Stimulated activated CD8-positive, alpha-beta memory T cell treated with anti-CD3 and anti-CD28 coated beads, Interleukin-15, amount 100 ng/mL, for 24 hours (primary cell): ENCODE measurements at places on chromosomes 2 and 18.

DNA sequence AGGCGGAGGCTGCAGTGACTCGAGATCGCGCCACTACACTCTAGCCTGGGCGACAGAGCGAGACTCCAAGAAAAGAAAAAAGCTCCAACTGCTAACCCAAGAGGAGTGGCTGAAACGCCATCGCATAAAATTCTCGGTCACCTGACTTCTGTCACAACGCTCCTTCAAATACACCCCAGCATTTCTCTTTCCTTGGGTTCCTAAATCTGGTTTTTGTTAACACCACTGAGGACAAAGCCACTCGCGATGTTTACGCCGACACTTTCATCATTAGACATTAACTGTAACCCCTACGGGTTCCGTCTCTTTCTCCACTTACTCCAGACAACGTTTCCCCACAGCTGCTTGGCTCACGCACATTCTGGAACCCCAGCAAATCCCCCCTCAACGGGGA lies 679 bp downstream of the CLK1 start:
- DNase-seq, result no peak

DNA sequence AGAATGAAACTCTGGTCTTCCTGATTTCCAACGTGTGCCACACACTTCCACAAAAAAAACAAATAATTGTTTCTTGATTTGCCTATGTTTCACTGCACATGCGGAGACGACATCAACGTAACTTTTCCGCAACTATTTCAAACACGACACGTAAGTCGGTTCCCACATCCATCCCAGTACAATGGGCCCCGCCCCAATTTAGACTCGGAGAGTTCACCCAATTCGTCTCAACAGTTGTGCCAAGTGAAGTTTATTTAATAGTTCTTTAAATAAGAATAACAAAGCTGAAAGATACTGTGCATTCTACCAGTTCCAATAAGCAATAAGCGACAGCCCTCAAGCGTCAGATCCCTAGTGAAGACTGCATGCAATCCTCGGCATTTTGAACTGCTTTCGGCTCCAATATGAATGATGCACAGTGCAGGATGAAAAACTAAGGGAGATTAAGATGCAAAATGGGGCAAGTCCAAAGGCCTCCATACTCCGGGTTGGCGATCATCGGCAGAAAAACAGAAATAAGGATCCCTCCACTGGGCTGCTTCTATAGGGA lies 664 bp downstream of the CCT4 start:
- DNase-seq, result no peak

DNA sequence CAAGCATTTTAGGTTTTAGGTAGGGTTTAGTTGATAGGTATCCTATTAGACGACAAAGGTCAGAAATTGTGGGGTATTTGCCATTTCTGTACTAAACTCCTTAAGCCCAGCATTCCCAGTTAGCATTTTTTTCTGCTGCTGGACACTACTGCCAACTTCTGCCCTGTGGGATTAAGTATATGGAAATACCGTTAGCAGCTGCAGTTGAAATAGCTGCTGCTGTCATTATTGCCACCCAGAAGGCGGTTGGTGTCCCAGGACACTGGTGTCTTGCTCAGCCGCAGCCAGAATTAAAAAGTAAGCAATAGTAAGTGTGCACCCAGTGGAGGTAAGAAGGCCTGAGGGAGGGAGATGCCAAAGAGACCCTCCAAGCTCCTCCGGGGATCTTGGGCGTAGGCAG lies 1.9 kb upstream of the UXS1 start:
- no peak for DNase-seq

DNA sequence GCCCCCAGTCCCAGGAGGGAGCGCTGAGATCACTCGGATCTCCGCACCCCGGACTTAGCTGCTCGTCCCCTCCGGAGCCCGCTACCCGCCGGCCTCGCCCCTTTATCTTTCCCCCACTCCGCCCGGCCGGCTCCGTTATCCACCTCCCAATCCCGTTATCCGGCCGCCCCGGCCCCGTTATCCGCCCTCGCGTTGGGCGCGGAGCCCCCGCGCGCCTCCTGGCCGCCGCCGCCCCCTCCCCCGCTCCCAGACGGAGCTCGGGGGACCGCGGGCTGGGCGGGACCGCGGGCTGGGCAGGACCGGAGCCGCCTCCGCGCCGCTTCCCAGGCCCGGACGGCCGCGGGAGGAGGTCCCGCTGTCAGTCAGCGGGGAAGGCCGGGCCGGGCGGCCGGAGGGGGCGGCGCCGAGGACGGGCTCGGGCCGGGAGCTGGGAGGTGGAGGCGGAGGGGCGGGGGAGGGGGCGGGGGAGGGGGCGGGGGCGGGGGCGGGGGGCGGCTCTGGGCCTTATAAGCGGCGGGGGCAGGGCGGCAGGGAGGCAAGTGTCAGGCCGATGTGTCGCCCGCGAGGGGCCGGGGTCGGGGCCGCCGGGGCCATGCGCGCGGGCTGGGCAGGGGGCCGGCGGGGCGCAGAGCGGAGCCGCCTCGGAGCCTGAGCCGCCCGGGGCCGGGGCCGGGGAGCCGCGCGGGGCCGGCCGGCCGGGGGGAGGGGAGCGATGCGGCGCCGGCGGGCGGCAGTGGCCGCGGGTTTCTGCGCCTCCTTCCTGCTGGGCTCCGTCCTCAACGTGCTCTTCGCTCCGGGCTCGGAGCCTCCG lies at the start of gene PKDCC:
TSS of gene PKDCC (plus strand) at position 534 of the 811 bp plus-strand sequence. CDS start at position 713, 179 bp downstream.
- no peak for DNase-seq

- no peak for DNase-seq
Measured at GRCh38 chr2:6072276-6072675, 380.1 kb downstream of the SOX11 start.

DNA sequence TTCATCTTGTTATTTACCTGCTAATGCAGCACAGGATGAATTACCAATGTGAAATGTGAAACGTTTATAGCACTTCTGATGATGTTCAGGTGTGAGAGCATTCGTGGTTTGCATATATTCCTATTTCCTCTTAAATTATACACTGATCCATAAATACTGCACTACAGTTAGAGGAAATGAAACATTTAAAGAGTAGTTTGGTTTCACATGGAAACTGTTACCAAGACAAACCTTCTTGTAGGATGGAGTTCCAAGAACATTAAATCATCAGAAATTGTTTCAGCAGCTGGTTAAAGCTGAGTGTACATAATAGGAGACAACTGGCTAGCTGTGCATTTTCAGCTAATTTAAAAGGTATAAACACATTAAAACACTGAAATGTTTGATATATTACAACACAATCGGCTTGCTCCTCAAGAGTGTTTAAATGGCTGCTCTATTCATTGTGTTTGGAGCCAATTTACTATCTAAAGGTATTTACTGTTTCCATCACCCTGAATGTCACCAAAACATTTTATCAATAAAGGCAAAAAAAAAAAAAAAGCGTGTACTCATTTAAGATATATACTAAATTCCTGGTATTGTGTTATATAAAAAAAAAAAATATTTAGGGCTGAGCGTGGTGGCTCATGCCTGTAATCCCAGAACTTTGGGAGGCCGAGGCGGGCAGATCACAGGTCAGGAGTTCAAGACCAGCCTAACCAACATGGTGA lies 100.6 kb downstream of the DYM start:
- no peak for DNase-seq
